ENCODE measurements at places on chromosomes 11 and 22. TPM values are rescaled to one million over a fixed set of nuclear protein-coding genes. Genes with fewer than 3 reads are reported as not detected.

Gene MRGPRX2
- not detected for total RNA-seq

Gene DUSP18
- total RNA-seq, result 7.8 TPM

DNA sequence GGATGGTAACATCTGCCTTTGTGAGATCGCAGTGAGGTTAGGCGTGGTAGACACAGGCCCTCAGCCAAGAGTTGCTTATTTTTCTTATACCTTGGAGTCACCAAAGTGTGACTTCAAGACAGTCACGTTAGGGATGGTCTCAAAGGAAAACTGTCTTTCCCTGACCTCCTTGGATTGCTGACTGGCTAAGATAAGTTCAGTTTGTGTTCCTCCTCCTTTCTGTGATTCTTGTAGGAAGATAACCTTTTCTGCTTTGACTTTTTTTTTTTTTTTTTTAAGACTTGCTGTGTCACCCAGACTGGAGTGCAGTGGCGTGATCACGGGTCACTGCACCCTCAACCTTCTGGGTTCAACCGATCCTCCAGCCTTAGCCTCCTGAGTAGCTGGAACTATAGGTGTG is 23.1 kb downstream of the TAB1 start:
- DNase-seq, result no peak

- DNase-seq, result no peak
Observed at GRCh38 chr11:65504674-65505465, 6.0 kb downstream of the MALAT1 start.

DNA sequence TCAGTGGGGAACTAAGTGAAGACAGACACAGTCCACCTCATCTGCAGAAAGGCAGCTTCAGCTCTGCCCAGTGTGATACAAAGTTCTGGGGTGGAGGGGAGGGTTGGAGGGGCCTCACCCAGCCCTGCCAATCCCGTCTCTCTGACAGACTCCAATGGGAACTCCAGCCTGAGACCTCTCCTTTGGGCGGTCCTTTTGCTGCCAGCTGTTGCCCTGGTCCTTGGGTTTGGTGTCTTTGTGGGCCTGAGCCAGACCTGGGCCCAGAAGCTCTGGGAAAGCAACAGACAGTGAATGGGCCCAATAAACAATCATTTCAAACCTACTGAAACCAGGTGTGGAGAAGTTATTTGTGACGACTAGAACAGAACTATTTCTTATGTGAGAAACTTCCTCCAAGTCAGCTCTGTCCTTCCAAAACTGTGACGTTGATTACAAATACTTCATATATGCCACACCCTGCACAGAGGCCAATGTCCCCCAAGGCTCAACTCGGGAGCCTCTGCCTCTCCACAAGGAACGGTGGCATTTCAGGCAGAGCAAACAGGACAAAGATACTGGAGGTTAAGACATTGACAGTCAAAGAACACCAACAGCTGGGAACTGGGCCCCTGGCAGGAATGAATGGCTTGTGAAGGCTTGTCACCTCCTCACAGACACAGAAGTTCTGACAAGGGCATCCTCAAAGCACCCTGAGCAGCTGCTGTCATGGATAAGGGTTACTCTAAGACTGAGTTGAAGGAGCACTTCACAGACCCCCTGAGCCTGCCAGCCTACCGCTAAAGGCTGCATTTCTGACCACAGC is 8.2 kb downstream of the ZP1 start:
- DNase-seq, result peak; percentile 64

Measured in lower leg skin (tissue), 4 donors.